Gastroesophageal sphincter (tissue), 4 donors: ENCODE measurements at places on chromosomes 2 and 18. TPM values are rescaled to one million over a fixed set of nuclear protein-coding genes. Genes with fewer than 3 reads are reported as not detected.

GRCh38 chr2:191434072-191434471 lies 188.9 kb downstream of the MYO1B start:
- H3K4me3 ChIP-seq, result no peak overlapping the region
- no peak overlapping the region for H3K27ac ChIP-seq
- ATAC-seq, result no peak

DNA sequence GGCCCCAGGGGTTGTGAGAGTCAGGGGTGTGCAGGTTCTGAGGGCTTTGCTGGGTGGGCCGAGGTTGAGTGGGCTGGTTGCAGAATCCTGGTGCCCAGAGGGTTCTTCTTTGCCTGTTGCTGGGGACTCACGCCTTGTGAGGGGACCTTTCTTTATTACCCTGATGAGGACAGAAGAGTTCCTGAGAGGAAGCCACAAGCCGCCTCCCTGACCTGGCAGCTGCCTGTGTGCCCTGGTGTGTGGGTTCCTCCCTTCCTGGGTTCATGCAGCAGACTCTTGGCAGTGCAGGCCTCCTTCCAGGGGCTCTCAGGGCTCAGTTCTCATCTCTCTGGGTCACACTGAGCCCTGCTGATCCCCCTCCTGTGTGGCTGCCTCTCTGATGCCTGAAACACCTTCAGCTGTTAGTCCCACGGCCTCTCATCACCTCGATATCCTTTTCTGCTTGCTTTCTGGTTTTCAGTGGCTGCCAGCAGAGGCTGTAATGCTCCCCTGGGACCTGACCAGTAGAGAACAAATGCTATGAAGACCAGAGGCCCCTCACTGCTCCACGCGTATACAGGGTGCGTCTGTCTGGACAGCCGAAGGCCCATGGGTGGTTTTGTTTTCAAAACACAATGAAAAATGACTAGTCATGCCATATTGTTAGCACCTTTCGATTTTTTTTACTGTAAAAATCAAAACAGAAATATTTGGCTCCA lies 191.3 kb downstream of the AGAP1 start:
- no peaks in the 10 kb centered on the region for H3K36me3 ChIP-seq
- ATAC-seq, result no peak
- no peaks in the 10 kb centered on the region for H3K27me3 ChIP-seq
- H3K4me3 ChIP-seq, result no peak overlapping the region

DNA sequence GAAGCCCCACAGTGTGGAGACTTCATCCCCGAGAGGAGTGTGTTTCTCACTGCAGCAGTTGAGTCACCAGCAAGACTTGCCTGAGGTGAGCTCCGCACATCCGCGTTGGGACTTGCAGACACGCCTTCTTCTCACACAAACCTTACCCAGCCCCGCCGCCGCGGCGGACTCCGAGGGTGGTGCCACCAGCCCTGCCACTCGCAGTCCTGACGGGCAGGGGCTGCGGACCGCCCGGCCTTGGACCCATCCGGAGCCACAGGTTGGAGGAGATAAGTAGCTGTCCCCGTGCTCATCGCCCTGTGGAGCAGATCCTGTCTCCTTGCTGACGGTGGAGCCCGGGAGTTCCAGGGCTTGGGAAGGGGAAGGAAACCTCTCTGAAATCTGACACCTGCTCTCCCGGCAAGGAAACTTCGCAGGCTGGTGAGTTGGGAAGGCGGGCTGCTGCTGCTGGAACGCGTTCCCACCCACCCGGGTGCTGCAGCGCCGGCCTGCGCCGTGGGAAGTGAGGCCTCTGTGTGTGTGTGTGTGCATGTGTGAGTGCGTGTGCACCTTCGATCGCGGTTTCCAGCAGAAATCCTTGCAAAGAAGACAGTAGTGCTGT lies at the start of gene RAB27B:
RAB27B (plus strand) TSS at position 197 of the 601 bp plus-strand sequence. CDS start 49,109 bp downstream, outside the sequence.
- ATAC-seq, result peak; percentile 71
- peaks cover 2% of the 10 kb centered on the region for H3K27me3 ChIP-seq
- peak within 1 kb of the TSS; percentile 7 for H3K4me3 ChIP-seq
- no peaks in the 10 kb centered on the region for H3K36me3 ChIP-seq
- H3K27ac ChIP-seq, result peak within 1 kb of the TSS; percentile 43

DNA sequence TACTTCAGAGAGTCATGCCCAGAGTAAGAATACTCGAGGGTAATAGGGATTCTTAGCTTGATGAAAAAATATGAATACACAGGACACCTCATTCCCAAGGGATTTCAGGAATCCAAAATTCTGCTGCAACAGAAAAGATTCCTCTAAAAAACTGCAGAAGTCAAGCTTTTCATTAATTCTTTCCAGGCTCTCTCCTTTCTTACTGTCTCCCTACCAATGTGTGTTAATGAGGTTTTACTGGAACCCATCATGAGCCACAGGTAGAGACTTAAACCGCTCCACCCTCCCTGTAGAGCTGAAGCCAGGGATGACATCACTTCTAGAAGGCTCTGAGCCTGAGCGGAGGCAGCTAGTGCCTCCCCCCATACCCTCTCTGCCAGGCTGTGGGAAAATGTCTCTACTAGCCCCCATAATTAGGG lies 3.4 kb downstream of the SDC1 start:
- peaks cover 18% of the 10 kb centered on the region for H3K27me3 ChIP-seq
- no peaks in the 10 kb centered on the region for H3K36me3 ChIP-seq
- peaks cover 13% of the 10 kb centered on the region for H3K4me1 ChIP-seq
- ATAC-seq, result no peak
- H3K4me3 ChIP-seq, result no peak overlapping the region
- H3K27ac ChIP-seq, result no peak overlapping the region

The SCYGR2 gene
- not detected for total RNA-seq

The IL1RN gene
- 2.8 TPM for total RNA-seq

The LIMS3 gene
- 3.6 TPM for total RNA-seq

- no peak overlapping the region for H3K27ac ChIP-seq
- no peak for ATAC-seq
- H3K4me1 ChIP-seq, result no peaks in the 10 kb centered on the region
- H3K36me3 ChIP-seq, result no peaks in the 10 kb centered on the region
- H3K4me3 ChIP-seq, result no peak overlapping the region
- no peaks in the 10 kb centered on the region for H3K27me3 ChIP-seq
Measured at GRCh38 chr2:136132825-136133155, 14.8 kb upstream of the CXCR4 start.

DNA sequence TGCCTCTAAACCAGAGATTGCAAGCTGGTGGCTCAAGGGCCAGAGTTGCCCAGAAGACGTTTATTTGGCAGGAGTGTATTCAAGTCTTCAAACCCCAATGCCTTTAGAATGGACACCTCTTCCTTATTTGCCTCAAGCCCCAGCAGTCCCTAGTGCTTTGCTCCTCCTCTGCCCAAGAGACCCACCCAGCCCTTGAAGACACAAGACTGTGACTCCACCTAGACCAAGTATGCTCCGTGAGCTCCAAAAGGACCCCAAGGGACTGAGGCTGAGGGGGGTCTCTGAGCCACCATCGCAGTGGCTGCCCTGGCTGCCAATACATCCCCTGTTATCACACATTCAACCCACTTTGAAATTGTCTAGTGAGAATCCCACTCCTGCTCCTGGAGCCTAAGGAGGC lies 99.3 kb downstream of the COL6A3 start:
- H3K4me3 ChIP-seq, result no peak overlapping the region
- H3K4me1 ChIP-seq, result peaks cover 79% of the 10 kb centered on the region
- ATAC-seq, result no peak
- peak overlapping the region; percentile 95 for H3K27ac ChIP-seq
- no peaks in the 10 kb centered on the region for H3K27me3 ChIP-seq
- no peaks in the 10 kb centered on the region for H3K36me3 ChIP-seq

GRCh38 chr2:42752314-42752713 lies 11.6 kb downstream of the OXER1 start:
- H3K27ac ChIP-seq, result no peak overlapping the region
- no peak overlapping the region for H3K4me3 ChIP-seq
- H3K36me3 ChIP-seq, result peaks cover 56% of the 10 kb centered on the region
- no peaks in the 10 kb centered on the region for H3K27me3 ChIP-seq
- H3K4me1 ChIP-seq, result peaks cover 24% of the 10 kb centered on the region
